ENCODE measurements at places on chromosomes 3 and 15.

DNA sequence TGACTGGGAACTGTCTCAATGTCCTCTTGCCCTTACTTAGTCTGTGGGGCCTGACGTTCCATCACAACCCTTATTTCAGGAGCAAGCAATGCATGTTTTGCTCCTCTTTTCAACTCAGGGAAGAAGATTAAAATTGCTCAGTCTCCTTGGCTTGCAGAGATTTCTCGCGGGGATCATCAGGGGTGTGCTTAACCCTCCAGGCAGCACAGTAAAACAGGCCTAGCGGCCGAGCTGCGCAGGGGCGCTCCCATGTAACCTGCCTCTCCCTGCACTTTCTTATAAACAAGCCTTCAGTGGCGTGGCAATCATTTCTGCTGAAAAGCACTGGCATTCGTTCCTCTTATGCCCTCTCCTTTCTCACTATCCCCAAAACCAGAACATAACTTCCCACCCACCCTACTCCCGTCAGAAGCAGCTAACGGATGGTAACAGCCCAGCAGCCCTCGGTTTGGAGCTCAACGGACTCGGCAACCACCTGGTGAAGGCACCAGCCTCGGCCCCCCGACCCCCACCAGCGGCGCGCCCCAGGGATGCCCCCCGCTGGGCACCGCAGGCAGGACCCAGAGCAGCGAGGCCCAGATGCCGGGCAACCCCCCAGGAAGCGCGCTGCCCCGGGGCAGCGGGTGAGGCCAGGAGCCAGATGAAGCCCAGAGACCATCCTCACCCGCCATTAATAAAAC lies 1.1 kb downstream of the MCF2L2 start:
- no peak for DNase-seq

DNA sequence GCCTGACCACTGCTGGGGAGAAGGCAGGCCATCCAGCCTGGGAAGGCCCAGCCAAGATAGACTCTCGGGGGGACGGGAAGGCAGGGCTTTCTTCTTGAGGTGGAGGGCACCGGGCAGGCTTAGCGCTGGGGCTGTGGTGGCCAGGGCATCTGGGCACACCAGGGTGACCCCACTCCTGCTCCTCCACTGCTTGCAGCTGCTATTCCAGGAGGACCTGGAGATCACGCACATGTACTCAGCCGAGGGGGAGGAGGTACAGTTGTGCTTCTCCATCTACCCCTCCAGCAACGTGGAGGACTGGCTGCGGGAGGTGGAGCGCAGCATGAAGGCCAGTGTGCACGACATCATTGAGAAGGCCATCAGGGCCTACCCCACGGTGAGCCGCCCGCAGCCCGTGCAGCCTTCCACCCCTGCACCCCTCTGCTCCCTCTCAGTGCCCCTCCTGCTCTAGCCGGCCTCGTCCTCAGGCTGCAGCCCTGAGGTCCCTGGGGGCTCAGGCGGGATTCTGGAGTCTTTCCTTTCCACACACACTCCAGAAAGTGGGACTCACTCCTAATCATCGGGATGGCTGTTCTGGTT lies 42.3 kb downstream of the DNAH1 start:
- no peak for DNase-seq

- DNase-seq = no peak
Measured at GRCh38 chr3:141465221-141465620, 21.6 kb upstream of the RASA2 start.

- no peak for DNase-seq
Measured at GRCh38 chr3:146425341-146425740, 44.0 kb downstream of the PLSCR2 start.

GRCh38 chr3:89340408-89340807 lies 233.0 kb downstream of the EPHA3 start:
- DNase-seq = no peak

- no peak for DNase-seq
Measured at GRCh38 chr15:39921274-39921638, 1.2 kb upstream of the GPR176 start.

DNA sequence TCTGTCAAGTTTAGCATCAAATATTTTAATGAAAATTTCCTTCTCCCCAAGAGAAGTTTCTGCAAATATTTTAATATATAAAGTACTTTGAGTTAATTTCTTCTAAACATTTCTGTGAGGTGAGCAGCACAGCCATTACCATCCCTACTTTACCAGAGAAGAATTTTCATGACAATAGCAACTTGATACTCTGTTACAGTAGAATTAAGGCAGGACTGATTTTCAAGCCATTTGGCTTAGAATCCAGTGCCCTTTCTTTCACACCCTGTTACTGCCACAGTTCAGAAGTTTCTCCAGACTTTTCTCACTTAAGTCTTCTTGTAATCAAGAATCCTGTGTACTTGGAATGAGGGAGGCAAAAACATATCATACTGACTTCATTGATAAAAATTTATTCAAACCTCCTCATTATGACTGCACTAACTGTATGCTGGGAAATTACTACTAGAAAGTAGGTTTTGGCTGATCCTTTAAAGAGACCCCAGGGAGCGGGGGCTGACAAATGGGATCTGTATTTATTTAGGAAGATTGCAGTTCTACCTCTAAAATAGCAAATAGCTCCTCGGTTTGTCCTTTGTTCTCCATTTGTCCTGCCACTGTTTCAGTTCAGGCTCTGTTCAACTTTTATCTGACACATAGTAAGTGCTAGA lies 557.0 kb upstream of the SGO1 start:
- no peak for DNase-seq

DNA sequence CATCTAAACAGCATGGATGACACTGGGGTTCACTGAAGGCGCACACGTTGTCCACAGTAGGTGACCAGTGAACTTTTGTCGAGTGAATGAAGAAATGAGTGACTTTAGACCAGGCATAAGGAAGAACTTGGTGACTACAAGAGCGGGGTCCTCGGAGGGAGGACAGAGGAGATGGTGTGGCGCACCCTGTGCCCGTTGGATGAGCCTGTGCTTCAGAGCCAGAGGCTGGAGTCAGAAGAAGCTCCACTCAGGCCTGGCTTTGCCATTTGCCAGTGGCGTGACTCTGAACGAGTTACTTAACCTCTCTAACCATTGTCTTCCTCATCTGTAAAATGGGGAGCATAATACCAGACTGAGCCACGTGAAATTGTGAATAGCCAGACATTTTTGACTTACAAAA lies 42.2 kb downstream of the MUC4 start:
- no peak for DNase-seq

DNA sequence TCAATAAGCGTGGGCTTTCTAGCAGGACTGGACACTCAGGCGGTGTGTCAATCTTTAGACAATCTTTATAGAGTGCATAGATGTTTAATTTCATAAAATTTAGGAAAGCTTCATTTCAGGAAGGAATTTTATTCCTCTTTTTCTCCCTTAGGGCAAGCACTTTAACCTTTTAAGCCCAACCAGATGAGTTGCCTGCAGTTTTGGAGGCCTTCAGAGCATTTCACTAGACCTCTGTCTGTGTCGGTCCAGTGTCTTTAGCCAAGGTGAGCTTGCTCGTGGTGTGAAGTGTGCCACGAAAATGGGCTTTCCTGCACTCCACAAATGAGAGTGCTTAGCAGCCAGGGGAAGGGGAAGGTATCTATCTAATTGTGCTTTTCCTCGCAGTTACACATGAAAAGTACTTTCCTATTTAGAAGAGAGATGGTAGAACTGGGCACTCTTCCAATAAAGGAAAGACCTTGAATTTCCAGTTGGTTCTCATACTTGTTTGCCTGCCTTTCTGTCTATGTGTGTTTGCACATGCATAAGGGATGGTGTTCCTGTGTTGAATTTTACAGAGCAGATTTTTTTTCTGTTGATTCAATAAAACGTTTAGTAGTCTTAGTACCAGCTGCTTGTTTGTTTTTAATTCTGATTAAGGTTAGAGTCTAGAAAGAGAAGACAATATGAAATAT lies 53.6 kb downstream of the FEZF2 start:
- DNase-seq = no peak

- no peak for DNase-seq
Measured at GRCh38 chr3:133570937-133571320, 2.6 kb upstream of the CDV3 start.

- no peak for DNase-seq
Measured at GRCh38 chr15:76177491-76178040, 117.8 kb downstream of the TMEM266 start.

- DNase-seq = no peak
Measured at GRCh38 chr3:95567346-95567745, 1247.0 kb upstream of the EPHA6 start.

DNA sequence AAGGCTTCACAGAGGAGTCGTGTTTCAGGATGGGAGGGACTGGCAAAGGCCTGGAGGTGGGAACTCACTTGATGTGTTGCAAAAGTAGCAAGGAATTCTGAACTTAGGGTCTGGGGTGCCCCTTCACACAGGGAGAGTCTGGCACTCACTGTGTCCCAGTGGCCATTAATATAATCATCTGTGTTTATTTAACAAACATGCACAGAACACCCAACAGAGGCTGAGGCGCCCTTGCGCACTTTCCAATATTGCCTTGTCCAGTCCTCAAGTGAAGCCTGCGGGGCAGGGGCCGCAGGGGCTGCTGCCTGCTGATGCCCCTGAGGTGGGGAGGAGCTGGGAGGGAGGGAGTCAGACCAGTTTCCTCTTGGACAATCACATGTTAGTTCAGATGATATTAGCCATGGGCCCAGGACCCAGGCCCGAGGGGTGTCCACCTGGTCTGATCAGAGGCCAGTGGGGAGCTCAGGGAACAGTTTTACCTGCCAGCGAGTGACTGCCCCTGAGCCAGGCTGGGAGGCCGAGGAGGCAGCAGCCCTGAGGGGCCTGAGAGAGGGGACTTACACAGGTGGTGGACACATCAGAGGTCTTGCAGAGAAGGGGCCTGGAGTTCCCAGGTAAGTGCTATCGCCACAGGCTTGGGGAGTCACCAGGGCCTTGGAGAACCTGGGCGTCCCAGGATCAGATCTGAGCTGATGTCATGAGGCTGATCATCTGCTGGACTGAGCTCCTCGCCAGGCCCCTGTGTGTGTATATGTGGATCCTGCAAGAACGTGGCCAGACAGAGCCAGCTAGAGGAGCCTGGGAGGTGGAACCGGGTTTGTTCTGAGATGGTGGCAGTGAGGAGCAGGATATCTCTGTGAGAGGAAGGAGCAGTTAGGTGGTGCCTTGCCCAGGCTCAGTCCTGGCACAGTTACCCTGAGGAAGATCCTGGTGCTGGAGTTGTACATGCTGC lies 13.8 kb upstream of the TXNRD3 start:
- no peak for DNase-seq

DNA sequence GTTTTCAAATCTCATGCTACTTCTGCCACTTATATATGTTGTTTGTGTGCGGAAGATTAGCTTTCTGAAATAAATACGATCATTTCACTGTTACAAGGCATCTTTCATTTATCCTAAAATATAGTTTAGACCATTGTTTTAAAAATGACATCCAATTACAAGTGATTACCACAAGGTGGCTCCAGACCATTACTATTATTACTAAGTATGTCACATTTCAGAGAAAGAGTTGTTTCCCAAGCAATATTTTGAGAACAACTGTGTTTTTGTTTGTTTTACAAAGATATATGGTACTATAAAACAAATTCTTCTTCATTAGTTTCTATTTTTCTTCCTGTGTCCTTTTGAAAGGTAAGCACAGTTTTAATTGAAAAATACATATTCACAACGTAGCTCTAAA lies 136.0 kb upstream of the RAP2B start:
- no peak for DNase-seq
